GM12891 (cell line): ENCODE measurements at places on chromosomes 2 and 18.

DNA sequence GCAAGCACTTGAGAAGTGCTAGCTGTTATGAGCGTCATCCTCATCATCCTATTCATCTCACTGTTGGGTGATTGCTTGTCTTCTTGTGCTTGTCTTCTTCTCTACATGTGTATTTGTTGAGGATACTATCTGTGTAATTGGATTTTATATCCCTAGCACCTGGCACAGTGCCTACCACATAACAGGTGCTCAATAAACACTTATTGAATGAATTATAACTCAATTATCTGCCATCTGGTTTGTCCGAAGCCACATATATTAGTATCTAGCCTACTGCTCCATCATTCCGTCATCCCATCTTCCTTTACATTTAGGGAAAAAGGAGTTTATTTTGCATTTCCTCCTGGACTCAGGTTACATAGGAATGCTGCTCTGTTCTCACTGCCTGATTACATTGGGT is 330.4 kb upstream of the ETAA1 start:
- no peak for DNase-seq

DNA sequence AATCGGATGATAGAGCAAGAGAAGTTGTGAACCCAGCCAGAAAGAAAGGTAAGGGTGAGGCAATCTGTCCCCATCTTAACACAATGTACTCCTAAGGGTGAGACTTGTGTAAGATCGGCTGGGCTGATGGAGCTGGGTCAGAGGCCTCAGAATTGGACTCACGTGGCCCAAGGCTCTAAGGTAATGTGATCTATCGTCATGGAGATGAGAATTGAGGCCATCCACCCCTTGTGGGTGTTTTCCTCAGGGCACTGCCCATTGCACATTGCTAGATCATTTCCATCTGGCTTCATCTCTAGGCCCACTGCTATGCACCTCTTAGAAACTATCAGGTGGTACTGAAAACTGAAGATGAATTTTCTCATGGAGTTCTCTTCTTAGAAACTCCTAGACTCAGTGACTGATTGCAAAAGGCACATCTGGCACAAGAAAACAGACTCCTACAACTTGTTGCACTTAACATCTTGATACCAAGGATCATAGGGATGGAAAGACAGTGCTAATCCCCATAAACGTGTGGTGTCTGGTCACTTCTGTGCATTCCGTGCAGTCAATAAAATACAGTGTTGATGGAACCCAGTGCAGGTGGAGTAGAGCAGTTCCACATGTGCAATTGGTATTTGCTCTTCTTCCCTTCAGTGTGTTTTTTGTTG is 228.9 kb upstream of the FOSL2 start:
- no peak for DNase-seq

- DNase-seq: no peak
These were observed 961 bp upstream of the SLC40A1 start for GRCh38 chr2:189581354-189582139.

DNA sequence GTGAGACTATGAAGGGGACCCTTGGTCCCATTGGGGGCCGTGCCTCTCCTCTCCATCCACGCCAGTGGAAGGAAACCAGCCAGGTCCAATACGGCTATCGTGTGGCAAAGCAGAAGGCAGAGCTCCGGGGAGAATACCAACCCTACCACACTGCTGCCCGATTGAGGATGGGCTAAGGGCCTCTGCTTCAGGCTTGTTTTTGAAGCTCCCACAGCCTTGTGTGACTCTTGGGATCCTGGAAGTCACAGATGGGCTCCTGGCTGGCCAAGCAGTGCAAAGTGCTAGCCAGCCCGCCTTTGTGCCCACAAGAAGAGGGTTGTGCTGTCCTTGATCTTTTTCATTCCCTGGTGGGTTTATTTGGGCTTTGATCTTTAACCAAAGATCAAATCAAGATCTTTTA is 70.6 kb upstream of the ID2 start:
- DNase-seq: no peak

DNA sequence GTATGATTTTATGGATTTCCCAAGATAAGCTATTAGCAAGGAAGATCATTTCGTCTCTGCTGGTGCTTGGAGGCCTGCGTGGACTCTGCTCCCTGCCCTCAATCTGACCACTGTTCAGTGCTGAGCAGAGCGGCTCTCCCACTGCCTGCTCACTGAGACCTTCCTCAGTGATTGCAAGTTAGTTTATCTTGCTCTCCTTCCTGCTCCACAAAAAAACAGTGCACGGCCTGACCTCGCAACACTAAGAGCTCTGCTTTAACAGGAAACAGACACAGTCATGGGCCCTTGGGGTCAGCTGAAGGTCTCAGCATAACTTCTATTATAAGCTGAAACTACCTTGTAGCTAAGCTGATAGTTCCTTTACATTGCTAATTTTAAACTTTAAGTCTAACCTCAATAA is 53.1 kb downstream of the PRELID3A start:
- DNase-seq: no peak
